ENCODE measurements at places on chromosomes 11 and 22.

DNA sequence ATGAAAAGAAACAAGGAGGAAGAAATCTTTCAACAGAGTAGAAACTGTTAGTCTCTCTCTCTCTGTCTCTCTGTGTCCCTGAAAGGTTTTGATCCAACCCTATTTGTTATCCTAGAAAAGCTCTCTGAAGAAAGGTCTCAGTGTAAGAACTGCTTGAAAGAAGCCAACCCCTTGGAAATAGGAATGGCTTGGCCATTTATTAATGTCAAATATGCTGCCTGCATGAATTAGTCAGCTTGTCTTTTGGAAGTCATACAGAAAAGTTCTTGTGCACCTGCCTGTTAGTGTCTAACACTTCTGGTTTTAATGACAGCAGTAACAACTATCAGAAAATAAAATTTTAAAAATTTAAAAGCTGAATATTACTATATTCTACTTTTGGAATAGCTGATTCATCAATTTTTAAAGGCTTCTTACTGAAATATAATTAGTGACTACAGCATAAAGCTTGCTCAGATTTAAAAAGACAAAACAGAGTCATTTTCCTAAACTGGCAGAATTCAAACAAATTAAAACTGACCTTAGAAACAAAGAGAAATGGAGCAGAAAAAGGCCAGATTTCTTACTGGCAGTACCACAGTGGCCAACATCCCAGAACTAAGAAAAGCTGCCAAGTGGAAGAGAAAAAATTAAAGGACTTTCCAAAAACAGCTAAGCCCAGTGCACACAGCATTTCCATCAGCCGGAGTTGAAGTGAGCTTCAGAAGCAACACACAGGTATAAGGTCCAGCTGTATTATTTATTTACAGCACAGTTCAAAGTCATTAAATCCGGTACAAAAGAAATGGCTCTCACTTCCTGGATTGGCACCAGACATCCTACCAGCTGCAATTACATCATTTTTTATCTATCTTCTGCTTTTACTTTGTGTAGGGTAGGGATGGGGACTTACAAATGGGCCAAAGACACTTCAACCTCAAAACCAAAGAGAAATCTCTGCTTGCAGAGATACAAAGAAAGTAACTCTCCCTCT is 76.3 kb downstream of the PRCP start:
- DNase-seq, result no peak

- no peak for DNase-seq
These were observed 48.3 kb downstream of the PIK3C2A start for GRCh38 chr11:17159441-17159840.

- DNase-seq, result no peak
These were observed 20.3 kb upstream of the MRPL17 start for GRCh38 chr11:6703247-6704063.

- no peak for DNase-seq
These were observed 7.1 kb upstream of the MYBPC3 start for GRCh38 chr11:47359586-47359985.

- DNase-seq, result no peak
These were observed 46.6 kb downstream of the CHRDL2 start for GRCh38 chr11:74684661-74685060.

DNA sequence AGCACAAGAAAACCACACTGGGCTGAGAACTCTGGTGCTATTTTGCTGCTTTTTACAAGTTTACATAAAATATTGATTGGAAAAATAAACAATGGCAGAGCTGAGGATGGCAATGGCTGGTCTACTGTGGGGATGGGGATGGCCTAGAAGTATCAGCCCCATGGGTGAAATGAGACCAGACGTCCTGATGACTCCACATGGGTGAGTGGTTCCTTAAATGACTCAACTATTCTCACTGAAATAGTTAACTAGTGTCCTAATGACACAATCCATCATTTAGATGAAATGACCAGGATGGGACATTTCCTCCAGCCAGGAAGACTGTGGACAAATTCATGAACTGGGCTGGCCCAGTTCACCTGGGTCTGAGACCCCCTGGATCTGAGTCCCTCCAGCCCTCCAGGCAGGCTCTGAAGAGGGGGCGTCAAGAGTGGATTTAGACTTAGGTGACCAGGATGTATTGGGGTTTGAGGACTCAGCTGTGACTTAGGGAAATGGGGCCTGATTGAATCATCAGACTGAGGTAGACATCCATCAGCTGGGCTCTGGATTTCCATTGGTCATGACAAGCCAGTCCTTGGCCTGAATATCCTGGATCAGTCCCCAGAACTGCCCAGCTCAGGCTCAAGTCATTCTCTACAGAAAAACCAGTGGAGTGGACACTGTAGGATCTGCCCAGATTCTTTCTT is 98.2 kb upstream of the IGLL5 start:
- DNase-seq, result no peak

DNA sequence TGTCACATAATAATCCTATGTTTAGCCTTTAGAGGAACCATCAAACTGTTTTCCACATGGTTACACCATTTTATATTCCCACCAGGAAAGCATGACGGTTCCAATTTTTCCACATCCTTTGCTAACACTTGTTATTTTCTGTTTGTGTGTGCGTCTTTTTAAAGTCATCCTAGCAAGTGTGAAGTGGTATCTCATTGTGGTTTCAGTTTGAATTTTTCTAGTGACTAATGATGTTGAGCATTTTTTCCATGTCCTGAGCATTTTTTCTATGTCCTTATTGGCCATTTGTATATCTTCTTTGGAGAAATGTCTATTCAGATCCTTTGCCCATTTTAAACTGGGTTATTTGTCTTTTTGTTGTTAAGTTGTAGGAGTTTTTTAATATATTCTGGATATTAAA is 53.7 kb upstream of the DEPDC7 start:
- DNase-seq, result no peak

- DNase-seq, result no peak
These were observed 132.5 kb downstream of the SGSM3 start for GRCh38 chr22:40502919-40503318.

- no peak for DNase-seq
These were observed 32.2 kb upstream of the ISX start for GRCh38 chr22:35033635-35034296.

DNA sequence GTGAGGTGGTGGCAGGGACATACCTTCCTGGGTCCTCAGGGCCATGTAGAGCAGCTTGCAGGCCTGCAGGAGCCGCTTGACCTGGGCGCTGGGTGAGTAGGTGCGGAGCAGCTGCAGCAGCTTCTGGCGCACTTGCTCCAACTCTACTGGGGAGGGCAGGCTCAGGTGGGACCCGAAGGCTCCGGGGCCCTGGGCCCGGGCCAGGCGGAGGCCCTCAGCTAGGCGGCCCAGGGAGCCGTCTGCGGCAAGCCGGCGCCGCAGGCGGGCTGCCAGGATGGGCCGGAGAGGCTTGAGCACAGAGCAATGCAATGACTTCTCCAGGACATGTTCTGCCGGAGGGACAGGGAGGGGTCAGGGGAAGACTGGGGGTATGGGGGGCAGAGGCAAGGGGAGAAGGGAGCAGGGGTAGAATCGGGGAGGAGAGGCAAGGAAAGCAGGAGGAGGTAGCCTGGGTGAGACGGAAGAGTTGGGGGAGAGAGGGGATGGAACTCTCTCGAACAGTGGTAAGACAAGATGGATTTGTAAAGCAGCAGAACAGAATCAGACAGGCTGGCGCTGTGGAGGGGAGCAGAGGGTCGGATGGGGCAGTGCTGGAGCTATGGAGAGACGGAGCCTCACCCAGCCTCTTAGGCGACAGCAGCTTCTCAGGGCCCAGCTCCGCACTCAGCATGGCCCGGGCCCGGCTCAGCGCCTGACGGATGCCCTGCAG is 2.2 kb downstream of the RIN1 start:
- no peak for DNase-seq

DNA sequence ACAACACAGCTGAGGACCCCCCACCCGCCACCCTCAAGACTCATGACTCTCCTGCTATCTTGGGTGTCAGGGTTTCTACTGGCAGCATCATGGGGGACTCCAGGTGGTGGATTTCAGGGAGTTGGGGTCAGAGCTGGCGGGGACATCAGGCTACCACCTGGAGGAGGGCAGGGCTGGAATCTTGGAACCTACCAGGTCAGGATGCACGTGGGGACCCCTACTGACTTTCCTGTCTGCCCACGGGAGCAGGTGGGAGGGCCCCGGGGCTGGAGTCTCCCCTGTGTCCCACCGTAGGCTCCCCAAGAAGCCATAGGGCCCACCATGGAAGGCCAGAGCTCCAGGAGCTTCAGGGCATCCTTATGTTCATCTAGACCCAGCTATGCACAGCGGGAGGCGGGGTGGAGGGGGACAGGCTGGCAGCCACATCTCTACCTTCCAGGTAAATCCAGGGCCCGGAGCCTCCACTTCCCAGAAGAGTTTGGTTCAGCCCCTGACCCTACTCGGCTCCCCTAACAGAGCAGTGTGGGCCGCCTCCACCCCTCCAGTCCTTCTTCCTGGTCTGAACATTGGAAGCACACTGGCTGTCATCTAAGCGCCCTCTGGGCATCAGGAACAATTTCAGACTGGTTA is 10.0 kb downstream of the SLC37A2 start:
- no peak for DNase-seq

- DNase-seq, result no peak
These were observed 81.7 kb upstream of the SHISAL1 start for GRCh38 chr22:44394246-44395117.

GRCh38 chr11:28058333-28058732 is 49.6 kb downstream of the KIF18A start:
- DNase-seq, result no peak

DNA sequence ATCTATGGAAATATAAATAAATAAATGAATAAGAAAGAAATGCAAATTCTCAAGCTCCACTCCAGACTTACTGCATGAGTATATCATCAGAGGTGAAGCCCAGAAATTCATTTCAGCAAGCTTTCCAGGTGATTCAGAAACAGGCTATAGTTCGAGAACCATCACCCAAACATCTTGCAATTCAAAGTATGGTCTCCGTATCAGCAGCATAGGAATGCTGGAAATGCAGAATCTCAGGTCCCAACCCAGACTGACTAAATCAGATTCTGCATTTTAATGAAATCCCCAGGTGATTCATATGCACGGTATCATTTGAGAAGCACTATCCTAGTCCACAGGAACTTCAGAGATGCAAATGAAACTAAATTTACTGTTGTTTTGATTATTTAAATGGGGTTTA is 95.3 kb downstream of the SERGEF start:
- DNase-seq, result no peak

DNA sequence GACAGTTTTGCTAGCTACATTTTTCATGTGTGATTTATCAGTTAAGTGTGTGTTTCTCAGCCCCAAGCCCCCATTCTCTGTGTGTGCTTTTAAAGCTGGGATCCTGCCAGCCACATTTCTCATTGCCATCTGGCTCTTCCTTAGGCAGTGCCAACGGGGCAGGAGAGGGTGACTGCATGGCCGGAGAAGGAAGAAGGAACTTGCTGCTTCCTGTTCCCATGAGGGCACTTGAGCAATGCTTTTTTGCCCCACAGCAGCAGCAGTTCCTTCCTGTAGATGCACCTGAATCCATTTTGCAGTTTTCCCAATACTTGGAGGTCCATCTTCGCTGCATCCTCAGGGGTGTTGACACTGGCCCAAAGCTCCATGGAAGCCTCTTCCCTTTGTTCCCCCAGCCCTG is 37.5 kb downstream of the TNRC6B start:
- no peak for DNase-seq

DNA sequence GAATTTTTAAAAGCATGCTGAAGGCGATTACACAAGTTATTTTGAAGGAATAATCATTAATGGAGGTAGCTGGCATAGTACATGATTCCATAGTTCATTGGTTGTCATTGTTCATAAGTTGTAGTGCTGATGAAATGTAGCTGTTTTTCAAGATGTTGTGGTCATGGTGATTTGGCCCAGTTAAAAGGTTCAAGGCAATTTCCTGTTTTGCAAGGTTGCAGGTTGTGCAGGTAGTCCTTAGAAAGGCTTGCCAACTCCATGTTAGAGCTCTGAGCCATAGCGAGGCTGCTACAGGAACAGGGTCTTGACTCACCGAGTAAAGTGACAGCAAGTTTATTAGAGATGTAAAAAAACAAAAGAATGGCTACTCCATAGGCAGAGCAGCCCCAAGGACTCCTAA is 95.8 kb upstream of the CHORDC1 start:
- no peak for DNase-seq

DNA sequence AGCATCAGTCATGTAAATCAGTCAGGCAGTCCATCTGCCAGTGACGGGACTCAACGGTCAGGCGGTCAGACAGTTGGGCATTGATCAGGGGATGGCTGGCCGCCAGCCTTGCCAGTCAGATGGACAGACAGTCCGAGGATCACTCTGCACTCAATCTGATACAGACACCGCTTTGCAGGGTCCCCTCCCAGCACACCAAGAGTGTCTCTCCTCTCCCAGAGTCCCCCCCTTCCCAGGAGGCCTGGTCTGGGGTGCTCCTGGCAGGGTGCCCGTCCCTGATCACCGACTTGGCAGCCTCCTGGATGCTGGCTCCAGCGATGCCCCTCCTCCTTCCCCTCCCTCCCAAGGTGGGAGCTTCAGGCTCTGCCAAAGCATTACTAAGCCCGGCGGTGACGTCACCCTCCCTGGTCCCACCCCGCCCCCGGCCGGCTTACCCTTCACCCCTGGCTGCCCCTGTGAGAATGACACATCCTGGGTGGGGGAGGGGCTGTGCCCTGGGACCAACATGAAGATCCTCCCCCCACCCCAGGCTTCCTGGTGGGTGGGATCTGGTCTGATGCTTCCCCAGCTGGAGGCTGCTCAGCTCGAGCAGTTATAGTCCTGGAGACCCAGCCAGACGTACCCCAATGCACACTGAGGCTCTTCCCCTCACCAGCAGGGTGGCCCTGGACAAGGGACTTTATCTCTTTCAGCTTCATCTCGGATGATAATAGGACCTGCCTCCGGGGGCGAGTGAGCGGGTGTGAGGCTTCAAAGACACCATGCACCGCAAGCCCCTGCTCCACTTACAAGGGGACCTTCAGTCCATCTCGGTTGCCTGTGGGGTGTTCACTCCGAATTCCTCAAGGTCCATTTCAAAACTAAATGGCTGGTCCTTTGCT is 69.2 kb downstream of the CD82 start:
- no peak for DNase-seq

DNA sequence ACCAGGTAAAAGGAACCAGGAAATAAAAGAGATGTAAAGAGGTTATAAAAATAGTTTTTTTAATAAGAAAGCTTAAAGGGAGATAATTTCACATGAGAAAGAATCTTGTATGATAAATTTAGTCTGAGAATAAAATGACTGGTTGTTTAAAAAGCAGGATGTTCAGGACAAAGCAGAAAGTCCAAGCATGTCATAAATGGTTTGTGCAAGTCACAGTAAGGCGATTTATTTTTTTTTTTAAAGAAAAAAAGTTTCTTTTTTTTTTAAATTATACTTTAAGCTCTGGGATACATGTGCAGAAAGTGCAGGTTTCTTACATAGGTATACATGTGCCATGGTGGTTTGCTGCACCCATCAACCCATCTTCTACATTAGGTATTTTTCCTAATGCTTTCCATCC is 30.8 kb downstream of the GLYATL2 start:
- DNase-seq, result no peak

GRCh38 chr22:37672206-37672919 is 3.1 kb upstream of the LGALS1 start:
- no peak for DNase-seq

GRCh38 chr11:111635706-111636045 is 33.4 kb downstream of the SIK2 start:
- no peak for DNase-seq

DNA sequence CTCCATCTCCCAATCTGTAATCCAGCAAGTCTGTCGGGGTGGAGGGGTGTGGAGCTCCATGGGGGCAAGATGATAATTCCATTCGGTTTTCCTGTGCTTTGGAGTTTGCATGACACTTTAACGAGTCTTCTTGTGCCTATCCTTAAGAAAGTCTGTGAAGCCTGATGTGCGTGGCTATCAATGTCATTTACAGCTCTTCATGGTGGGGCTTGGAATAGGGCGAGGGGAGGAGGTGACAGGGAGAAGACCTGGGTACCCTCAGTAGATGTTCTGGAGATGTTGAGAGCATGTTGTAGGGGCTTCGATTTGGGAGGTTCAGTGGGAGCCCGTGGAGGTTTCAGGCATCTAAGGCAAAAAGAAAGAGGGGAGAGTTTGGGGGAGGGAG is 579 bp upstream of the PHLDB1 start:
- DNase-seq, result no peak
